ENCODE measurements at places on chromosomes 7 and 10.

- DNase-seq: no peak
Measured at GRCh38 chr10:7184660-7185366, 226.0 kb downstream of the SFMBT2 start.

GRCh38 chr7:128000854-128001265, 30.4 kb downstream of the LRRC4 start:
- no peak for DNase-seq

GRCh38 chr7:149866779-149867447, 6.9 kb upstream of the ATP6V0E2 start:
- DNase-seq: no peak

DNA sequence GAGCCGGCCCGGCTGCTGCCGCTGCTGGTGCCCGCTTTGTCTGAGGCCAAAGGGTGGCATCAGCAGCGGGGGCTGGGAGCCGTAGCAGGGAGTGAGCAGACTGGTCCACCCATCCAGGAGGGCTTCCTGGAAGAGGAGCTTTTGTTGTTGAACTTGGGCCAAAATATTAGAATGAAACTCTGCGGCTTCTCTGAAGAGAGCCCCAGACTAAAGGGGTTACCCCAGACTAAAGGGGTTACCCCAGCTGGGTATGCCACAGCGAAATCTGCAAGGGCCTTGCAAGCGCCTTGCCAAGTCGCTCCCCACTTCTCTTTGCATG, 154.7 kb upstream of the ZMIZ1 start:
- DNase-seq: no peak

DNA sequence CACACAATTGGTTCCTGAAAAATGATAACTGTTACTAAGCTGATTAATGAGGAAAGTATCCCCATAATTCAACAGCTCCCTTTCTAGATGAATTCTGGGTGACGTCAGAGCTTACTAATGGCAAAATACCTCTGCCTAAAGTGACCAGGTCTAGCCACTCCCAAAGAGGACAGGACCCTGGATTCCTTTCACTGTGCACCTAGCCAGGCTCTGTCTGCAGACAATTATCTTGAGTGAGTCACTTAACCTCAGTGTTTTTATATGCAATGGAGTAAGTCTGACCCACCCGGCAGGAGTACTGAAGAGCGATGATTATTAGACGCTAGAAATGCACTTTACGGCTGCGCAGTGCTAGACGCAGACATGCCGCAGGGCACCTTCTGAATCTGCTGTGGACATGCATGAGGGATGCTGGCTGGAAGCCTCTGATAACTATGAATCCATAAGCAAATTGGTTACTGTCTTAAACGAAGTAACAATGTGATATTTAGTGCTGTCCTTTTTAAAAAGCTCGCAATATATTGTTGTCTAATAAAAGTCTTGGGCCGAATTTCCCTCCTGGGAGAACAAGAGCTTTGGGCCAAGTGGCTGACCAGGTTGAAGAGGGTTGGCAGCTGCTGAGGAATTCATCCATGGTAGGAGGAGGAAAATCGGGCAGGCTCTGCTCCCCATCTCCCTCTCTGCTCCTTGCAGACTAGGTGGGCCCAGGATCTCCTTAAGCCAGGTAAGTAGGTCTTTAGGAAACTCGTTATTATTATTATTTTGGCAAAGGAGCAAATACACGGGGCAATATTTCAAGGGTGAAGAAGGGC, 4.6 kb upstream of the INPP5A start:
- DNase-seq: no peak

- DNase-seq: no peak
Measured at GRCh38 chr10:113000442-113000841, 50.4 kb downstream of the TCF7L2 start.

- DNase-seq: no peak
Measured at GRCh38 chr7:17988141-17988540, 39.5 kb downstream of the PRPS1L1 start.

DNA sequence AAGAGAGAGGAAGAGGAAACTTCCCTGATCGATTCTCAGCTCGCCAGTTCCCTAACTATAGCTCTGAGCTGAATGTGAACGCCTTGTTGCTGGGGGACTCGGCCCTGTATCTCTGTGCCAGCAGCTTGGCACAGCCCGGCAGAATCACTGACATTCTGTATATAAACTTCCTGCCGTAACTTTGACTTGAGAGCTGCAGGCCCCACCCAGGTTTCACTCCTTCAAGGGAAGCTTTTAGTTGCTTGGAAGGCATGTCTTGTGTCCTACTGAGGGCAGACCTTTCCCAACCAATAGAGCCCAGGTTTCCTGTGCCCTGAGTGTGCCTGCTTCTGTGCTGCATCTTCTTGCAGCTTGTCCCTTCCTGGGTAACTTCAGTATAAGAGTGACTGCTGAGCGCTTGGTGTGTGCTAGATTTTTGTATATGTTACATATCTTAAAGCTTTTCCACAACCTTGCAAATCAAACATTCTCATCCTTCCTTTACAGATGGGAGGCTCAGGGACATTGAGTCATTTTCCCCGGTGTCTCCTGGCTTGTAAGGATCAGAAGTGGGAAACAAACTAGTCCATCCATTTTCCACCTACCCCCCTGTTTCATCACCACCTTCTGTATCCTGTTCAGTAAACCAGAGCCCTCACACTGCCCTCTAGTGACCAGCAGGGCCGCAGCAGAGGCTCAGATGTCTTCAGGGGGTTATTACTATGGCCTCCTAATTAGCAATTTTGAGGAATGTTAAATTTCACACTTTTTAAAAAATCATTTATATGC, 225.2 kb upstream of the PRSS58 start:
- DNase-seq: no peak

GRCh38 chr7:96658022-96658412, 51.6 kb downstream of the SEM1 start:
- no peak for DNase-seq

DNA sequence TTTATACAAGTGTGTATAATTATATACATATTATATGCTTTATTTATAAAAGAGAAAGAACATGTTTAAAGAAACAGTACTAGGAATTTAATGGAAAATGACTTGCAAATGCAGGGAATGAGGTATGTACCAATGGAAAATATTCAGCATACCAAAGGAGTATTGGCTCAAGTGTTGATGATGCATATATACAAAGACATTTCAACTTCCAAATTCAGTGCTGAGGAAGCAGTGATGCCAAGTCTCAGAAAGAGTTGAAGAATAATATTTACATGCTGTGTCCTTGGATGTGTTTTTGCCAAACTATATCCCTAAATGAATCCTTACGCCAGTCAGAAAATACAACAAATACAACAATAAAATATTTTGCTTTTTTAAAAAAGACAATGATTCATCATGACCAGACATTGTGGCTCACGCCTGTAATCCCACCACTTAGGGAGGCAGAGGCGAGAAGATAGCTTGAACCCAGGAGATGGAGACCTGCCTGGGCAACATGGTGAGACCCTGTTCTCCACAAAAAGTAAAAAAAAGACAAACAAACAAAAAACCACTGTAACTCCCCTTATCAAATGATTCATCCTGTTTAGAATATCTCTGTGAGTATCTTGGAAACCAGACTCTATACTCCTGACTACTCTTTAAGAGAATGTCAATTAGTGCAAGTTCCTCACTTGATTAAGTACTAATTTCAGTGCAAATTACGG, 157.2 kb downstream of the CHRM2 start:
- DNase-seq: no peak

GRCh38 chr10:105041956-105042355, 400.9 kb downstream of the SORCS3 start:
- DNase-seq: no peak

- no peak for DNase-seq
Measured at GRCh38 chr7:24916463-24917040, 63.4 kb downstream of the OSBPL3 start.

DNA sequence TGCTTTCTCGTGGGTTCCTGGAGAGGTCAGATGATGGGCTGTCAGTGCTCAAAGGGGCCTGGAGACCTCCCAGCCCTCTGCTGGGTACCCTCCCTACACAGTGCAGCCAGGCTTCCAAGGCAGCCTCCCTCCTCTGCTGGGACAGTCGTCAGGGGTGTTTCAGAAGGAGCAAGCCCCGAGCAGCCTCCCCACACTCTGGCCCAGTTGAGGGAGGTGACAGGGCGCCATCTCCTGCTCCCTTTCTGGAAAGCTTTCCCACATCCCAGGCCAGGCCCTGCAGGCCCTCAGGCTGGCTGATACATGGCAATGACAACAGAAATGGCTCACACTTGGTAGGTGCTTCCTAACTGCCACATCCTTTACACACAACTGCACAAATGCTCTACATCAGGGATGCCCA, 32.1 kb downstream of the KCNMA1 start:
- DNase-seq: no peak

GRCh38 chr7:150340024-150340749, 1.2 kb downstream of the RARRES2 start:
- no peak for DNase-seq

- no peak for DNase-seq
Measured at GRCh38 chr10:50620899-50621298, 2.9 kb downstream of the SGMS1 start.

DNA sequence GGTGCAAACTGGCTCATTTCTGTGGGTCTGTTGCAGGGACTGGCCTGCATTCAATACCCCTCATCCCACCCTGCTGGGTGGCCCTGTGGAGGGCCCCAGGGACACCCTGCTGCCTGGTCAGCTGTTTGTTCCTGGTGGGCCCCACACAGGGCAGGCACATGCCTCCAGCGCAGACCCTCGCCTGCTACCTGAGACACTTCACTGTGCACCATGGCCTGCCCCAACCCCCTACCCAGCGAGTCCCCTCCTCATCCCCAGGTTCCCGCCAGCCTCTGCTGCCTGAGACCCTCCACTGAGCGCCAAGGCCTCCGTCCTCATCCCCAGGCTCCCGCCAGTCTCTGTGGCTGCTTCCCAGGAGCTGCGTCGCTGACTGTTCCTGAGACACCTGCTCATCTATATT, 16.8 kb downstream of the GPR146 start:
- DNase-seq: no peak

GRCh38 chr7:112898432-112899290, 108.5 kb upstream of the TMEM168 start:
- DNase-seq: peak; percentile 7

DNA sequence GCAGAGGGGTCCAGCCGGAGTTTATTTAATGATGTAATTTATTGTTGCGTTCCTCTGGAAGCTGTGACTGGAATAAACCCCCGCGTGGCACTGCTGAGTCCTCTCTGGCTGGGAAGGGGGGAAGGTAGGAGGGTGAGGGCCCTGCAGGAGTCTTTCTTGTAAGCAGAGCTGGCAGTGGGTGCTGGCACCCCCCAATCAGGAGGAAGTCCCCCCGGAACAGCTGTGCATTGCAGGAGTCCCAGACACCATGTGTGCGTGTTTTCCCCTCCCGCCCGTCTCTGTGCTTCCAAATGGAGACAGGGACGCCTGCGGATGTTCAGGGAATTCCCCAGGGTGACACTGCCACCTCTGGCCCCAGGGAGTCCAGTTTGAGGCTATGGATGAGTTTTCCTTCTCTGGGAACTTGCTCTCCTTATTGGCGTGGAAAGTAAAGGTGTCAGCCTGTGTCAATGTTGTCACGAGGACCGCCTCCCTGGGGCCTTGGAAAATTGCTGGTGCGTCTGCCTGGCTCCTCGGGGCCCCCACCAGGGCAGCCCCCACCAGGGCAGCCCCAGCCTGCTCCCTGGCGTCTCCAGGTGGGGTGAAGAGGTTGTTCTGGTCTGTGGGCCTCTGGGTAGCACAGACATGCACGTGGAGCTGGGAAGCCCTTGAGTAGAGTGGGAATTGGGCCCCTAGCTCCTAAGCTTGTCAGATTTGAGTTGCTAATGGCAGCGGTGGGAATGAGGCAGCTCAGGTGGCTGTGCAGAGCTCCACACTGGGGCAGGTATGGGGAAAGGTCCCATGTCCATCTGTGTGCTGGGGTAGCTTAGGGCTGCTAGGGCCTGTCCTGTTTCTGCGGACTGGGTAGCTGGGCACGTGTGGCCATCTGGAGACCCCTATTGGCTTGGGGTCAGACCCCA, 2.7 kb downstream of the FZD9 start:
- DNase-seq: no peak

GRCh38 chr7:25622695-25623094, 394.4 kb upstream of the NPVF start:
- no peak for DNase-seq

DNA sequence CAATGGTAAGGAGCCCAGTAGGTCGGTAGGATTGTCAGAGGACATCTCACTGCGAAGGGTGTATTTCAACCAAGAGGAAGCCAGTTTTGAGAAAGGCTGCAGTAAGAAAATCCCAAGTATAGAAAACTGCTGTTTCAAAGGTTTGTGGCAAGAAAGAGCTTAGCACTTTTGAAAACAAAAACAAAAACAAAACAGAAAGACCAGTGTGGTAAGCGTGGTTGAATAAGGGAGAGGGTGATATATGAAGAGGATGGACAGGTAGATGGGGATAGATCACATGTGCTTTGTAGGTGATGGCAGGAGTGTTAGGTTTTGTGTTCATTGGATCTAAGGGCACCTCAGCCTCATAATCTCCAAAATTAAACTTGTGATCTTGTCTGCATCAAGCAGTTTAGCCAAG, 141.6 kb upstream of the WNT16 start:
- no peak for DNase-seq

- DNase-seq: no peak
Measured at GRCh38 chr10:123507298-123507697, 158.9 kb upstream of the GPR26 start.

GRCh38 chr7:149860821-149861727, 12.7 kb upstream of the ATP6V0E2 start:
- DNase-seq: no peak

DNA sequence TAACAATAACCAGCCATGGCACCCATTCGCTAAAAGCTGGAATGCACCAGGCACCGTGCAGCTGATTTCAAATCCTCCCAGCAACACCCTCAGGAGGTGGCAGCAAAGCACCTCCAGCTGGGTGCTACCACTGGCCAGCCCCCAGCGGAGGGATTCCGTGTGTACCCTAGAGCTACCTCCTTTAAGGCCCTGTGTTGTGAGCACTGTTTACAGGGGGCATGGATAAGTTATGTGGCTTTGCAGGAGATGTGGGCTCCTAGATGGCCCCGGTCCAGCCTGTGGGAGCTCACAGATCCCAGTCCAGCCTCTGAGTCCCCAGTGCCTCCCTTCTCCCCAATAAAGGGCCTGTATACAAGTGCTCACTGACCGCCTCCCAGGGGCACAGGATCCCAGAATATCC, 27.1 kb downstream of the TNRC18 start:
- DNase-seq: peak; percentile 33

DNA sequence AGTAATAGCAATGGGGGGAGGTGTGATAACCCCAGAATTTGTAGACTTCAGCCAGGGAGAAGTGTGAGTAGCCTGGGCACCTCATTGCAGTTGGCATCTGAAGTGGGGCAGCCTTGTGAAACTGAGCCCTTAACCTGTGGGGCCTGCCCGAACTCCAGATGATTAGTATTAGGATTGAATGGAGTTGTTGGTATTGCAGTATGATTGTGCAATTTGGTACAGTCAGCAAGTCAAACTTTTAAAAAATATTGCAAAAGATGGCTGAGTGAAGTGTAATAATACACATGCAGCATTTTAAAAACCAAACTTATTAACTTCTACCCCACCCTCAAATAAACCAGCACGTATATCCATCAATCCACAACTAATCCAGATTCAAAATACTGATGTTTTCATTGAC, 9.3 kb downstream of the RBM33 start:
- no peak for DNase-seq

GRCh38 chr10:106935978-106936451, 228.5 kb downstream of the SORCS1 start:
- no peak for DNase-seq

- DNase-seq: no peak
Measured at GRCh38 chr10:90378524-90379076, 479.2 kb downstream of the HTR7 start.
